ENCODE measurements at places on chromosomes 1 and 21.
A peak's percentile ranks its signal among the peaks of the same experiment; 100 is the strongest.

DNA sequence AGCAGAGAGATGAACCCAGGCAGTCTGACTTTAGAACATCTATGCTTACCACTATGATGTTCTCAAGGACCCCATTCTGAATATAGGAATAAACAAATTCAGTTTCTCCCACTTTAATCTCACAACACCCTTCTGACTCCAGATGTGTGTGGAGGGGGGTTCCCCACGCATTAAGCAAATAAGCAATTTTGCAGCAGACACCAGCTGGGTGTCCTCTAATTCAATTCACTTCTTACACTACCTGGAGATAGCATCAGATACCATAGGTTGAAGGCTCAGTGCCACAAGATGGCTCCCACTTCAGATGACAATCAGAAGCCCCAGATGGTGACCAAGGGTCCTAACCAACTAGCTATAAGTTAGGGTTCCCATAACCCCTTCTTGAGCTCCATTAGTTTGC lies 30.3 kb upstream of the CEP350 start:
- DNase-seq, result no peak

DNA sequence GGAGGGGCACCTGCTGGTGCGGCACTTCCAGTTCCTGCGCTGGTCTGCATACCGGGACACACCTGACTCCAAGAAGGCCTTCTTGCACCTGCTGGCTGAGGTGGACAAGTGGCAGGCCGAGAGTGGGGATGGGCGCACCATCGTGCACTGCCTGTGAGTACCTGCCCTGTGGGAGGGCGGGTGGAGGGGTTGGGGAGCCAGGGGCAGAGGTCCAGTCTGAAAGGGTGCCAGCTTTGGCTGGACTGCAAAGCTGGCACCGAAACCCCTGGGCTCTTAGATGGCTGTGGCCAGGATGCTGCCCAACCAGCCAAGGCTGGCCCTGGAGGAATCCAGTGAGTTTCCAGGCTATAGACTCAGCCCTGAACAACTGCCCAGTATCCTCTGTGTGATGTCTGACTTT lies 87.3 kb downstream of the PTPRU start:
- DNase-seq, result no peak

GRCh38 chr1:182331387-182331786 lies 60.2 kb downstream of the GLUL start:
- DNase-seq, result no peak

DNA sequence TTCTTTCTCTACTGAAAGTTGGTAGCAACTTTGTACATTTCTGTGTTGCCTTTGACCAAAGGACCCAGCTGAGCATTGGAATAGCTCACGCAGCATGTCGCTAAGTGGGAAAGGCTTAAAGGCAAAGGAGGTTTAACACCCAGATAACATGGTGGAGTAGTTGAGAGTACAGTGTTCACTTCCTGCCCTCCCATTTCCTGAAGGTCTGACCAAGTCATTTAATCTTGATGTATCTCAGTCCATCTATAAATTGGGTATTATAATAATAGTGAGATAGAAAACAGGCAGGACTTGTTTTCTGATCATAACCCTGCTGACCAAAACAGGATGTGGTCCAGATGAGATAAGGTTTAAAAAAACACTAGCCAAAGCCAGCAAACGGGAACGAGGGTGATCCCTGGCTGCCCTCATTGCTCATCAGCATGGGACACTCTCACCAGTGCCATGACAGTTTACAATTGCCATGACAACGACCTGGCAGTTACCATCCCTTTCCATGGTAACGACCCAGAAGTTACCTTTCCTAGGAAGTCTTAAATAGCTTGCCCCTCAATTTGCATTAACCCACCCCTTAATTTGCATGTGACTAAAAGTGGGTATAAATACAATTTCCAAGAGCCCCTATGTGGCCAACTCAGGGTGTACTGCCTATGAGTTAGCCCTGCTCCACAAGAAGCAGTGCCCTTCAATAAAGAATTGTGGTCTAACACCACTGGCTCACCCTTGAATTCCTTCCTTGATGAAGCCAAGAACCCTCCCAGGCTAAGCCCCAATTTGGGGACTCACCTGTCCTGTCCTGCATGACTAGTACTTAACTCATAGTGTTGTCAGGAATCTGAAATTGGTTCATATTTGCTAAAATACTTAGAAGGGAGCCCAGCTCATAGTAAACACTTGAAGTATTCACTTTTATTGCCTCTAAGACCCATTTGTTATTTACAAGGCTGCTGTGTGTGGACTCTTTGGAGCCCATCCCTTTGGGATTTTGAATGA lies 28.4 kb upstream of the FHAD1 start:
- no peak for DNase-seq

DNA sequence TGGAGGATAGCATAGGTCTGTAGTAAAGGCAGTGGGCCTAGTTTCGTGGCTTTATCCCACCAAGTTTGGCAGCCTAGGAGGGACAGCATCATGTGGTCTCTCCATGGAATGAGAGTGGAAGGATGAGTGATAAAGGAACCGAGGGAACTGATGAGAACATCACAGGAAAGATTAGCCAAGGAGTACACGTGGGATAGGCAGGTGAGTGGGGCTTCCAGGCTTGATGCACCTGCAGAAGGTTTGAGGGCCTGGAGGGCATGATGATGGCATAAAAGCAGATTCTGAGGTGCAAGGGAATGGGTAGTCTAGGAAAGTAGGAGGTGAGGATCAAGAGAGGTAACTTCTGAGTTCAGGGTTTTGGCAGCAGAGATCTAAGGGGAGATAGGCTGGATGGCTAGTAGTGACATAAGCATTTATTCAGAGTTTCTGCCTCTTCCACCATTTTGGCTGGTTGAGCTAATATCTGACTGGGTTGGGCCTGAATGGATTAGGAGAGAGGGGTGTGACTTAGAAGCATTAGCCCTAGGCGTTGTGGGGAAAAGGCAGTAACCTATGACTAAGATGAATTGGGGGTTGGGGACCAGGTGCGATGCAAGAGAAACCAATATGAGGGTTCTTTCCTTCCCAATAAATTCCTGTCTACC lies 9.1 kb downstream of the PTGFRN start:
- no peak for DNase-seq

GRCh38 chr1:94236013-94236491 lies 1.3 kb downstream of the ARHGAP29 start:
- DNase-seq, result peak; percentile 68

DNA sequence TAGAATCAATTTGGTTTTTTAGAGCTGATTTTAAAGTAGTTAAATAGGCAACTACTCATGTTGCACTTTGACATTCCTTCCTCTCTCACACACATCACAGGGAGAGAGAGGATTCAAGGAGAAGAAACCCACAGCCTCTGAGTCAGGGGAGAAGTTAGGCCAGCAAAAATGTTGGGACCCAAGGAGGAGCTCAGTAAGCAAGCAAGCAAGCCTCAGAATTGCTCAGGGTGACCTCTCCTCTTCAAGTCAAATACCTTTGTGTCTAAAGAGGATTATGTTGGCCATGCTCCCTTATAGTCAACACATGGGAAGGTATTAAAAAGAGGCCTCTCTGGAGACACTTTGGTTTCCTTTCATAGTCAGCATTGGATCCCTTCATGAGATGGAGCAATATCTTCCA lies 80.5 kb upstream of the WARS2 start:
- DNase-seq, result no peak

DNA sequence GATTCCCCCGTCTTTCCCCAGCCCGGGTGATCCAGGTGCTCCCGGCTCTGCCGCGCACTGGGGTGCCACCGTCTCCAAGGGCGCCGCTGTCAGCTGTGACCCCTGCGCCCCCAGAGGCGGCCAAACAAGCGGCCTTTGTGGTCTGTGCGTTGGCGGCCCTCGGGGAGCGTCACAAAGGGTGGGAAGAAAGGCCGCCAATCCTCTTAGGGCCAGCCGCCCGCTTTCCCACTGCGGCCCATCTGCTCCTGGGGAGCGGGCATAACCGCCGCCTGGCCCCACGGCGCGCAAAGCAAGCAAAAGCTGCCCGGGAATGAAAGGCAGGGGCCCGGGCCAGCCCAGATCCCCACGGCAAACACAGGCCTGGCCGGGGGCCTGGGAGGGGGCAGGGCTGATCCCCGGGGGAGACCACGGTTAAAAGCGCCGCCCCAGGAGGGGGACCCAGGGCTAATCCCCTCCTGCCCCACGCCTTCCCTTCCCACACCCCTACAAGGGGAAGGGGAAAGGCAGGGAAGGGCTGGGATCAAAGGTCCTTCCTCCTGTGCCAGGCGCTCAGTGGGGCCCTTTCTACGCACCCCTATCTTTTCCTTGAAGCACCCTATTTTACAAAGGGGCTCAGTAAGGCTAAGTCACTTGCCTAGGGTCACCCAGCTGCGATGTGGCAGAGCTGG lies 24.0 kb downstream of the C1QB start:
- DNase-seq, result no peak

- peak; percentile 78 for DNase-seq
Measured at GRCh38 chr1:176880955-176881595, 283.4 kb downstream of the ASTN1 start.

GRCh38 chr1:107326824-107327445 lies 186.1 kb downstream of the NTNG1 start:
- DNase-seq, result no peak

DNA sequence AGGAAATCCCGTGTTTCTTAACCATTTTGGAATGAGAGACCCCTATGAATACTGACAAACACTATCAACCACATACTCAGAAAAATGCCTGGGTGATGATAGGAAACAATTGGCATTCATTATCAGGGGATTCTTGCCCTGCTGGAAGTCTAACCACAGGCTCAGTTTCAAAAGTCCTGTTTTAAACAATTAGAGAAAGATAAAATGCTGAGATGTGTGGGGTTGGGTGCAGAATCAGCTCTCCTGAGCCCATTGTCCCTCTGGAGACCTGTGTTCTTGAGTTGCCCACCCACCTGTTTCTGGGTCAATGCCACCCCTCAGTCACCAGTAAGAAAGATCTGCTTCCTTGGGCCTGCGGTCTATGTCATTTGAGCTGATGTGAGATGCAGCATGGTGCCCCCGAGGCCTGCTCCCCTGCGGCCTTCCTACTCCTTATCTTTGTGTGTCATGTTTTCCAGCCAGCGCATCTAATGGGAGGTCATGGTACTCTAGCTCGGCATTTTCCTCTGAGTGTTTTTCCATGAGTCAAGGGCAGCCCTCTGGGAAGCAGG lies 130.3 kb upstream of the PLXNA2 start:
- no peak for DNase-seq

DNA sequence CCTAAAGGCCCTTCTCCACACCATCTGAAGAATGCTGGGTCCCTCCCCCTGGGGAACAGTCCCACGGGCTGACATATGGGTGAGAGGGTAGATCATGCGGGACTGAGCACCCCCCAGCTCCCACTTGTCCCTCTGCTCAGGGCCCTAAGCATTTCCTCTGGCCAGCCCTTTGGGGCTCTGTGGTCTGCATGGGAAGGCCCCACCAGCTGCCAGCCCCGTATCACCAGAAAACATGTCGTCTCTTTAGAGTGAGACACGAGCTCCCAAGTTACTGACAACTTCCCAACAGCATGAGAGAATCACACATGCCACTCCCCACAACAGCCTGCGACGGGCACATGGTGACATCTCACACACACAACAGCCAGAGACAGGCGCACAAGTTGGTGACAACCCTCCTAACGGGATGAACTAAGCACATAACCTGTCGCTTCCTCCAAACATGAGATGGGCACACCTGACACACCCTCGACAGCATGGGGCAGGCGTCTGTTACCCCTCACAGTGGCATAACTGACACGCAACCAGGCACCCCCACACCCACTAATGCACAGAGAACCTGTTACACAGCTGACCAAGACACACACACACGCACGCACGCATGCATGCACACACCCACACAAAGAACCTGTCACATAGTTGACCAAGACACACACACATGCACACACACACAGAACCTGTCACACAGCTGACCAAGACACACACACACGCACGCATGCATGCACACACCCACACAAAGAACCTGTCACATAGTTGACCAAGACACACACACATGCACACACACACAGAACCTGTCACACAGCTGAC lies 41.2 kb downstream of the AHDC1 start:
- DNase-seq, result no peak

DNA sequence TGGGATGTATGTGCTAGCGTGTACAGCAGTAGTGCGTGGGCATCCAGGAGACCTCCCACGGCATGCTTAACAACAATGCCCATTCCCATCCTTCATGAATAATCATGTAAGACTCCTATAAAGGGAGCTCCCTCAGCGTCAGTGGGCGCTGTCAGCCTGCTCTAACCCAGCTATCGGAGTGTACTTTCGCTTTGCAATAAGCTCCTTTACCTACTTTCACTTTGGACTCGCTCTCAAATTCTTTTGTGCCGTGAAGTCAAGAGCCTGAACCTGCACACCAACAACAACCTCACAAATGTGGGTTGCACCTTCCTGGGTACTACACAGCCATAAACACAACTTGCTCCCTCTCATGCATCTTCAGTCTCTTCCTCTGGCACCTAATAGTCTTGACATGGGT lies 114.8 kb upstream of the PAXBP1 start:
- no peak for DNase-seq

- DNase-seq, result no peak
Measured at GRCh38 chr1:210250998-210251679, 18.5 kb downstream of the SERTAD4 start.

DNA sequence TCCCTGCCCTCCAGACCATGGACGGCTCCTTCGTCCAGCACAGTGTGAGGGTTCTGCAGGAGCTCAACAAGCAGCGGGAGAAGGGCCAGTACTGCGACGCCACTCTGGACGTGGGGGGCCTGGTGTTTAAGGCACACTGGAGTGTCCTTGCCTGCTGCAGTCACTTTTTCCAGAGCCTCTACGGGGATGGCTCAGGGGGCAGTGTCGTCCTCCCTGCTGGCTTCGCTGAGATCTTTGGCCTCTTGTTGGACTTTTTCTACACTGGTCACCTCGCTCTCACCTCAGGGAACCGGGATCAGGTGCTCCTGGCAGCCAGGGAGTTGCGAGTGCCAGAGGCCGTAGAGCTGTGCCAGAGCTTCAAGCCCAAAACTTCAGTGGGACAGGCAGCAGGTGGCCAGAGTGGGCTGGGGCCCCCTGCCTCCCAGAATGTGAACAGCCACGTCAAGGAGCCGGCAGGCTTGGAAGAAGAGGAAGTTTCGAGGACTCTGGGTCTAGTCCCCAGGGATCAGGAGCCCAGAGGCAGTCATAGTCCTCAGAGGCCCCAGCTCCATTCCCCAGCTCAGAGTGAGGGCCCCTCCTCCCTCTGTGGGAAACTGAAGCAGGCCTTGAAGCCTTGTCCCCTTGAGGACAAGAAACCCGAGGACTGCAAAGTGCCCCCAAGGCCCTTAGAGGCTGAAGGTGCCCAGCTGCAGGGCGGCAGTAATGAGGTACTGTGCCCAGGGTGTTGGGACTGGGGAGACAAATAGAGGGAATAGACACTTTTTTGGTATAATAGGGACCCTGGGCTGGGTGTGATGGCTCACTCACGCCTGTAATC lies 1.0 kb downstream of the ZBTB48 start:
- DNase-seq, result no peak

GRCh38 chr1:34663031-34663430 lies 91.8 kb upstream of the GJB5 start:
- no peak for DNase-seq

GRCh38 chr1:168861421-168862004 lies 132.5 kb upstream of the DPT start:
- DNase-seq, result no peak

- no peak for DNase-seq
Measured at GRCh38 chr1:92365378-92366039, 66.7 kb downstream of the RPAP2 start.
